ENCODE measurements at places on chromosomes 4 and X.
A peak's percentile ranks its signal among the peaks of the same experiment; 100 is the strongest.

DNA sequence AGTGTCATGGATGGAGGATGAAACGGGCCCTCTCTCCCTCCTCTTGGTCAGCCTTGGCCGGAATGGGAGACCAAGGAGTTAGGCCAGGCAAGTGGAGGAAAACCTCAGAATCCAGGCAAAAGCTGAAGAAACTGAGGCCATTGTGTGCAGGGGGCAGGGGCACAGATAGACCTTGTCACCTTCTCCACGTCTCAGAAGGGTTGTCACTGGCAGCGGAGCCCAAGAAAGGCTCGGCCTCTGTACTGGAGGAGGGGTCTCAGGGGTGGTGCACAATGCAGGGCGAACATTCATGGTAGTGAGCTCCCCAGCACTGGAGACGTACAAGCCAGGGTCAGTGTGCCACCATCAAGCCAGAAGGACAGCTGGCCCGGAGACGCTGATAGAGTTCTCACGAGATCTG, 139.5 kb downstream of the CPZ start:
- peak; percentile 10 for DNase-seq

DNA sequence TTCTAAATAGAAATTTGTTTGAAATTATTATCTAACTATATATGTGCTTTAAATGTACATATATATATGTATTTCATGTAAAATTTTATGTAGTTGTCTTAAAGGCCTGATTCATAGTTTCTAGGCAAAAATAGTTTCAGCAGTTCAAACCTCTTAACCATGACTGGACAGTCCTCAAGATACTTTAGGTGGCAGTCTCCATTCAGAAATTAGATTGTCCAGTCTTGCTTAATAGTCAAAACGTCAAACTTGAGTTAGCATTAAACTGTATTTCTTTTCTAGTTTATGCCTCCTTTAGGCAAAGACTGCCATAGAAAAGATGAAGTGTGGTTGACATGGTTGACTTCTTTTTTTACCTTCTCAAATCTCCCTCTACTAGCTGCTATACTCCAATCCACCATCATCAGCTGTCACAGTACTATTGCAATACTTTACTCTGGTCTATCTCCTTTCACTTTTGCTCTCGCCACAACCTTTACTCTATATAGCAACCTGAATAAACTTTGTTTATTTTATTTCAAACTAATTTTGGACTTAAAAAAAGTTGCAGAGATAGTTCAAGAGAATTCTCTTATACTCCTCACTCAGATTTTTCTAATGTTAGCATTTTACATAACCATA, 395.6 kb upstream of the DIPK2B start:
- no peak for DNase-seq

DNA sequence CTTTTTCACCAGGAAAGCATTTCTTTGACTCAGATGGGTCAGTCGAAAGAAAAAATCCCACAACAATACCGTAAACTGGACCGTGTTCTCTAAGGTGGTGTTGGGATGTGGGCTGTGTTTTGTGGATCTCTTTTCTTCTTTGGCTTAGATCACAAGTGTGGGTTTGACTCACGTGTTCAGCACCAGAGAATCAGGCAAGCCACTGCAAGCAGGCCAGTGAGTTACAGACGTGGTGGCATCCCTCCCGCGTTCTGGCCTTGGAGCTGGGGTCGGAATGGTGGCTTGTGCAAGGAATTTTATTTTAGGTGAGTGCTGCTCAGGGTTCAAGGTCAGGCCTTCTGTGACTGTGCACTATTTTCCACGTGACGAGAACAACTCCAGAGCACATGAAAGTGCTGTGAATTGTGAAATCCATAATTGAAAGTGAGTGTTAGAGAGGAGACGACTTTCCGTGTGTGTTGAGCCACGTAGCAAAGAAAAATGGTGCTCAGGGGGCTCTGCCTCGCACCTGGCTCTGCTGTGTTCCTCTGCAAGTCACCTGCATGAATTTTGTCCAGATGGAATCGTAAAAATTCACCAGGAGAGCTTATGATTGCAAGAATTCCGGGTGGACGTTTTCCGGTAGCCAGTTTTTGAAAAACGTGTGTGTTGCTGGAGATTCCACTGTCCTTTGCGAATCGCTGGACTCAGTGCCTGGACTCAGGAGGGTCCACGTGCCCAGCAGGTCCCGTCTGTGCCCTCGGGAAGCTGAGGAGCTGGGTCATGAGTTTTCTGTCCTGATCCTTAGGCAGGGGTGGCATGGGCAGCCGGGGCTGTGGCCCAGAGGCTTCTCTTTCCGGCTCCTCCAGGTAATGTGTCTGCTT, 33.6 kb upstream of the HGFAC start:
- DNase-seq: no peak

- DNase-seq: no peak
Observed at GRCh38 chr4:149886786-149887490, 71.3 kb upstream of the IQCM start.

- DNase-seq: no peak
Observed at GRCh38 chr4:15438939-15439524, 11.2 kb downstream of the C1QTNF7 start.

- peak; percentile 48 for DNase-seq
Observed at GRCh38 chr4:70722199-70722791, 531 bp downstream of the RUFY3 start.

DNA sequence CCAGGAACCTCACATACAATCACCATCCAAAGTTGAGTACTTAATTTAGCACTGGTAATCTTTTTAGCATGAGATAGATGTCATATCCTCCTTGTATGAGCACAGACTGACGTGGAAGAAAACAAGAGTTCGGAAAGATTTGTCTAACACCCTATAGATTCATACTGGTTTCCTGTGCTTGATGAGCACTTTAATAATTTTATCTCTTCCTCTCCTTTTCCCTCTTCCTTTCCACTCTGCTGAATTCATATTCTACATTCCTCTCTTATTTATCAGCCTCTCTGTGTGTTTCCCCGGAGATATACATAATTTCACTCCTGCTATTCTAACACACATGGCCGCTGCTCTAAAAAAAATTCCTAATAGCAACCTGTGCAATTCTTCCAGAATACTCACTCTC, 273.9 kb downstream of the AFF2 start:
- no peak for DNase-seq

GRCh38 chrX:117982694-117983392, 133.8 kb downstream of the KLHL13 start:
- no peak for DNase-seq

DNA sequence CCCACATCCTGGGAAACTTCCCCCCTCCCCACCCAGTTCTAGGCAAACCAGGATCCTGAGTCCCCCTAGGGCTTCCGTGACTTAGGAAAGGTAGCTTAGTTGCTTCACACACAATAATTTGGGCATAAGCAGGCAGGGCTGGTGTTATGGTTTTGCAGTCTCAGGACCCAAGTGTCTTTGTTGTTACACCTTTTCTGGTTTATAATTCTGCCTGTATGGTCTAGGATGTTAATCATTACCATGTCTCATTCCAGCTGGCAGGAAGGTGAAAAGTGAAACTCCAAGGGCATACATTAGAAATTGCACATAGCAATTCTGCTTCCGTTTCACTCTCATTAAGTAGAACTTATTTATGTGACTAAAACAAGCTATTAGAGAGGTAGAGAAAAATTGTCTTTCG, 16.8 kb downstream of the UGT8 start:
- no peak for DNase-seq

DNA sequence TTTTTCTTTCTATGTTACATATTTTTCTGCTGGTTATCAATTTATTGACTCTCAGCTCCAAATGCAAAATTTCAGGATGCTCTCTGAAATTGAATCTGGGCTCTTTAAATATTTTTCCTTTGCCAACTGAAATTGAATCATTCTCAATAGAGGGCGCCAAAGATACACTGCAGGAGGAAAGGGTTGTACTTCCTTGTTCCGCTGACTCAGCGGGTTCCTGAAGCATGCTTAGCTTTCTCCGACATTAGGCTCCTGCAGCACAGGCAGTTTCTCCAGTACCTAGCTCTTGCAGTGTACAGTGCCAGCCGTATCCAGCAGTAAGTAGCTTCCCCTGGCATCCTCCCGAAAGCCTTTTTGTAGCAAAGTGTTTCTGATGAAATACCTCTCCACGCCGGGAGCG, 28.8 kb upstream of the CFAP47 start:
- no peak for DNase-seq

GRCh38 chr4:98113012-98113411, 30.3 kb downstream of the STPG2 start:
- peak; percentile 3 for DNase-seq

- no peak for DNase-seq
Observed at GRCh38 chrX:23883737-23884354, 23.9 kb downstream of the APOO start.

- no peak for DNase-seq
Observed at GRCh38 chr4:52105276-52105675, 54.2 kb downstream of the SPATA18 start.

GRCh38 chrX:65695849-65696449, 28.5 kb downstream of the MSN start:
- DNase-seq: no peak

GRCh38 chrX:149715468-149715867, 3.6 kb downstream of the MAGEA11 start:
- DNase-seq: no peak

DNA sequence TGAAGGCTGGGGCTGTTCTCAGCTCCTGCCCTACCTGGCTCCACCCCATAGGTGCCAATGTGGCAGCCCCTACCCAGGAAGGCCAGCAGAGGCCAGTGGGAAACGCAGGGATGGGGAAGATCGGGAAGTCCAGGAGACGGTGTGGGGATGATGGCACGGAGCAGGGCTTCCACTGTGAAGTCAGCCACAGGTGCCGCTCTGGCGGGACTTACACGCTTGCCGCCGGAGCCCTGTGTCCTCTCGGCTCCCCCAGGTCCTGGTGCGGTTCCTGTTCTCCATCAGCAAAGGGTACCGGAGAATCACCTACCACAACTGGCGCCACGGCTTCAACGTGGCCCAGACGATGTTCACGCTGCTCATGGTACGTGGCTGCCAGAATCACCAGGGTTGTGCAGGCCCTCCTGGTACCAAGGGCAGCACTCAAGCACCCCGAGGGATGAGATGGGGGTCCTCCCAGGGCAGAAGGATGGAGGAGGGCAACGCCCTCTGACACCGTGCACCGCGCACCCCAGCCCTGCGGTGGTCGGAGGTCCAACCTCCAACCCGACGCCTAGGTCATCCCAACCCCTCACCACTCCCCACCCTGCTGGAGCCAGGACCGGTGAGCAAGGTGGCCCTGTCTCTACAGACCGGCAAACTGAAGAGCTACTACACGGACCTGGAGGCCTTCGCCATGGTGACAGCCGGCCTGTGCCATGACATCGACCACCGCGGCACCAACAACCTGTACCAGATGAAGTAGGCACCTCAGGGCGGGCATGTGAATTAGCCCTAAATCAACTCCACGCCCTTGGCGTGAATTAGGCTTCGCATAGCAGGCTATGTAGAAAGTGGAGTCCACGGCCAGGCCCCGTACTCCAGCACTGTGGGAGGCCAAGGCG, 12.0 kb downstream of the ATP5ME start:
- DNase-seq: no peak

DNA sequence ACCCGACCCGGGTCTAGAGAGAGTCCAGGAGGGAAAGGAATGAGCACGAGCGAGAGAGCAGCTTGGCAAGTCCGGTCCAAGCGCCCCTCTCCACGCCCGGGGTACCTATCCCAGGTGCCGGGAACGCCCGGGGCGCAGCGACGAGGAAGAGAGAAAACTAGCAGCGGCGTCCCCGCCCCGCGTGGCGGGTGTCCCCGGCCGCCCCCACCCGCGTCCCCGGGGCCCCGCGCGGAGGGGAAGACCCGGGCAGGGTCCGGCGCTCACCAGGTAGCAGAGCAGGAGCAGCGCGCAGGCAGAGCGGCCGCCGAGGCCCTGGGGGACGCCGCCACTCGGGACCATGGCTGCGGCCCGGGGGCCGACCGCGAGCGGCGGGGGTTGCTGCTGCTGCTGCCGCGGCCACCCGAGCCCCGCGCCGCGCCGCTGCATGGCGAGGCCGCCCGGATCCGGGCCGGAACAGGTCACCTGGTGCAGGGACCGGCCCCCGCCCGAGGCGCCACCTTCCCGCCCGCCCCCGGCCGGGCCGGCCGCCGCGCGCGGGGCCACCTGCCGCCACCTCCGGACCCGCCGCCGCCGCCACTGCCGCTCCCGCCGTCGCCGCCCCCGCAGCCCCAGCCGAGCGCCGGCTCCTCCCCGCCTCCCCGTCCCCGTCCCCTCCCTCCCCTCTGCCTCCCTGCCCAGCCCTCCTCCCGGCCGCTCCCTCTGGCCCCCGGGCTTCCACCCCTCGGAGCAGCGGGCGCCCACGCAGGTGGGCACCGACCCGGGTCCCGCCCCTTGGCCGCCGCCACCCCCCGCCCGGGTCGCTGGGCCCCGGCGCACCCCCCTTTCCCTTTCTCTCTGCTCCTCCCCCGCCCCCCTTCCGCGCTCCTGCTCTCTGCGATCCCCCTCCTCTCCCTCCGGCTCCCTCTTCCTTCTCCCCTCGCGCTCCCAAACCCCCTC, at the start of gene SEL1L3:
Gene SEL1L3, minus strand, starts transcription at position 578 of the 936 bp plus-strand sequence. Its CDS starts 152 bp downstream, at position 426.
- DNase-seq: peak; percentile 52

DNA sequence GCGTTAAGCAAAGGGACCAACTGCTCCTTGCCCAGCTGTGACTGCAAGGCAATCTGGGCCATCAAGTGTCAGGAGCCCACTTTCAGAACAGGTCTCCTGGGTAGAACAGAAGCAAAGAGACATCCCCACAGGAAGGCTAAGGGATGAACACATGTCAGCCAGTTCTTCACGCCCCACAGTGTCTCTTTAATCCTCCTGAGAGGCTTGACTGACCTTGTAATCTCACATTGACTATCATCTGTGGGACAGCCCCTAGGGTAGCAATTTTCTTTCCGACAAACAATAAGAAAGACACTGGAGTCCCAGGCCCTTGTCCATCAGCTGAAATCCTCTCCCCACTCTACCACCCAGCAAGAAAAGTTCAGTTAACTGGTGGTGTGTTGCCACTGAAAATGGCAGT, 1.0 kb downstream of the CHRDL1 start:
- DNase-seq: no peak

DNA sequence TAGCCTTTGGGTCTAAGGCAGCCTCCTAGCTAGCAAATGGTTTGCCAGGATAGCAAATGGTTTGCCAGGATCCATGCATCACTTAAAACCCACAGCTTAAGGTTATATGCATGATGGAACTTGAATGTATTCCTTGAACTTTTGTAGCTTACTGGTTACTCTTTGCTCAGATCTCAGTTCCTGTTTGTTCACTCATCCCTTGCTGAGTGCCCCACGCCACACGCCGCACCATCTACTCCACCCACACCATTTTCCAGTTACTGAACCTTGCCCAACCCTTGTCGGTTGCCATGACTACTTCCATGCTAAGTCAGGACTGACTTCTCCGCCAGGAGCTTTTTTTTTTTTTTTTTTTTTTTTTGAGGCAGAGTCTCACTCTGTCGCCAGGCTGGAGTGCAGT, 29.5 kb upstream of the XIAP start:
- peak; percentile 4 for DNase-seq

- DNase-seq: no peak
Observed at GRCh38 chr4:25867781-25868294, 5.0 kb upstream of the SEL1L3 start.

DNA sequence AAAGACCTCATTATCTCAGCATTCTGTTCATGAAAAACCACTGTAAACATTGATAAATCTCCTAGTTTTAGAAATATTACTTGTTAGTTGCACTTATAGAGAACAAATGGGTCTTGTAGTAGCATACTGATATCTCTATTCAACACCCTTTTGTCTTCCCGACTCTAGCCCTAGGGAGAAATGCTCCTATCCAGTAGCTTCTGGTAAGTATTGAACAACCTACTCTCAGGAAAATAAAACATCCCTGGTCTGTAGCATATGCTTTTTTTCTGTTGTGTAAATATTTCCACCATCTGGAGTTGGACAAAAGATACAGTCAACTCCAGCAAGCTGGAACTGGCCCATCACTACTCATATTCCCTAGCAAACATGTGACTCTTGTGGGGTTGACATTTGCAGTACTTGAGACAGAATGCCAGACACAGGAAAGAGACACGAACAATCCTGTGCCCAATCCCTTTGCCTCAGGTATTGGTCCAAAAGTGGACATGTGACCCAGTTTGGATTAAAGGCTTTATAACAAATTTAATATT, 188.2 kb downstream of the GC start:
- no peak for DNase-seq
